Cerebellar nuclear complex (tissue), 1 donor: ENCODE measurements at places on chromosomes 4 and X.

DNA sequence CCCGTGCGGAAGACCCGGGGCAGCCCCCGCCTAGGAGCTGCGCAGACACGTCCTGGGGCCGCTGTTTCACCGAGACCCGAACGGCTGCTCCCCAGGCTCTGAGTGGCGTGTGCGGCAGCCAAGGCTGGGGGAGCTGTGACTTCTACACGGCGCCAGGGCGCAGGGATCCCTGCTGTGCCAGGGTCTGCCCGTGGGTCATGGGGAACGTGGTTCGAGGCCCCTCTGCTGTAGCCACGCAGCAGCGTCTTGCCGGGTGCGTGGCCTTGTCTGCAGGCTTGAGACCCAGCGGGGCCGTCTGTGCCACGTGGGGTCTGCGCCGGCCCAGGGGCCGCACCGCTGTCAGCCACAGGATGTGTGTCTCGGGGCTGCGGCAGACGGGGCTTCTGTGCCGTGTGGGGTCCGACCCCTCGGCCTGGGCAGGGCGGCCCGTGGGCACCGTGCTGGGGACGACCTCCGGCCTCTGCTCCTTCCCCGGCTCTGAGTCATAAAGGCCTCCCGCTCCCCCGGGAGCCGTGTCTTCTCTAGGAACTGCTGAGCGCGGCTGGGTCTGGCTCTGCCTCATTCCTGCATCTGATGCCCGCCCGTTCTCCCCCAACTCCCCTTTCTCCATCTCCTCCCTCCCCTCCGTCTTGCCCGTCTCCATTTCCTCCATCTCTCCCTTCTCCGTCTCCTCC, 12.7 kb upstream of the GTPBP6 start:
- DNase-seq, result no peak

DNA sequence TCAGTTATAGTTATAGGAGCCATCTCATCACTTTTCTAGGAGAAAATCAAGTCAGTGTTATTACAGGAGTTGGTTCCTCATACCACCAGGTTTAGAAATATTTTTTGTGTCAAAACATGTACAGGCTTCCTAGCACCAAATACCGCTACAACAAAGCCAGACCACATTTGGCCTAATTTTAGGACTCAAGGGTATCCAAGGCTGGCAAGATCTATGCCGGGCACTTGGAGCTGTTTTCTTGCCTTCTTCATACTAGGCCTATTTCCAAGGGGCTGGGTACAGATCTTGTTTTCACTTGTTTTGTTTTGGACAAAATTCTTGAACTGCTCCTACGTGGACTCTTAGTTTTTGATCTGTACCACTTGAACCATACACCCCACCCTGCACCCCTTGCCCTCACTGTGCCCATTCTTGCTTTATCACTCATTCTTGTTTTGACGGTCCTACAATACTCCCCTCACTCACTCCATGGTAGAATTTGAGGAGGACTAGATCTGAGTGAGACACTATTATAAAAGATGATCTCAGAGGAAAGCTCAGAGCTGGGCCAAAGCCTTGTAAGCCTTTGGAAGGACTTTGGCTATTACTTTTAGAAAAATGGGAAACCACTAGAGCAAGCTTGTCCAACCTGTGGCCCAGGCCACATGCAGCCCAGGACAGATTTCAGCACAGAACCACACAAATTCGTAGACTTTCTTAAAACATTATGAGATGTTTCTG, 17.7 kb upstream of the TMEM144 start:
- DNase-seq, result no peak

DNA sequence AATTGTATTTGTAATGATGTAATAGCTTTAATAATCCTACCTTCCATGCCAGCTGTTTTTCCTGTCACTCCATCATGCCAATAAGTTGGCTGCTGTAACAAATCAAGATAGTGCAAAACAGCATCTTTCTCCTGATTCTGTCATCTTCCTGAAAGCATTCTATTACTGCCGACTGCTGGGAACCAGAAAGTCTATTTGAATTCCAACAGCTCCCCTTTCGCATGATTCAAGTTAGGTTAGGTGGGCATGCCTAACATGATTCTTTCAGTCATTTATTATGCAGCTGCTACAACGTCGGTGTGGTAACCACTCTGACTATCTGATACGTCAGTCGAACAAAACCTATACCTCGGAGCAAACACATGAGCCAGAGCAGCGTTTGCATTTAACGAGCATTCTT, 127.9 kb upstream of the DMD start:
- DNase-seq, result no peak

DNA sequence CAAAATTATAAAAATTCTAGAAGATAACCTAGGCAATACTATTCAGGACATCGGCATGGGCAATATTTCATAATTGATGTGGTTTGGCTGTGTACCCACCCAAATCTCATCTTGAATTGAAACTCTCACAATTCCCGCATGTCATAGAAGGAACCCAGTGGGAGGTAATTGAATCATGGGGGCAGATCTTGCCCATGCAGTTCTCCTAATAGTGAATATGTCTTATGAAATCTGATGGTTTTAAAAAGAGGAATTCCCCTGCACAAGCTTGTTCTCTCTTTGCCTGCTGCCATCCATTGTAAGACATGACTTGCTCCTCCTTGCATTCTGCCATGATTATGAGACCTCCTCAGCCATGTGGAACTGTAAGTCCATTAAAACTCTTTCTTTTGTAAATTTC, 77.7 kb downstream of the DDX60 start:
- no peak for DNase-seq

DNA sequence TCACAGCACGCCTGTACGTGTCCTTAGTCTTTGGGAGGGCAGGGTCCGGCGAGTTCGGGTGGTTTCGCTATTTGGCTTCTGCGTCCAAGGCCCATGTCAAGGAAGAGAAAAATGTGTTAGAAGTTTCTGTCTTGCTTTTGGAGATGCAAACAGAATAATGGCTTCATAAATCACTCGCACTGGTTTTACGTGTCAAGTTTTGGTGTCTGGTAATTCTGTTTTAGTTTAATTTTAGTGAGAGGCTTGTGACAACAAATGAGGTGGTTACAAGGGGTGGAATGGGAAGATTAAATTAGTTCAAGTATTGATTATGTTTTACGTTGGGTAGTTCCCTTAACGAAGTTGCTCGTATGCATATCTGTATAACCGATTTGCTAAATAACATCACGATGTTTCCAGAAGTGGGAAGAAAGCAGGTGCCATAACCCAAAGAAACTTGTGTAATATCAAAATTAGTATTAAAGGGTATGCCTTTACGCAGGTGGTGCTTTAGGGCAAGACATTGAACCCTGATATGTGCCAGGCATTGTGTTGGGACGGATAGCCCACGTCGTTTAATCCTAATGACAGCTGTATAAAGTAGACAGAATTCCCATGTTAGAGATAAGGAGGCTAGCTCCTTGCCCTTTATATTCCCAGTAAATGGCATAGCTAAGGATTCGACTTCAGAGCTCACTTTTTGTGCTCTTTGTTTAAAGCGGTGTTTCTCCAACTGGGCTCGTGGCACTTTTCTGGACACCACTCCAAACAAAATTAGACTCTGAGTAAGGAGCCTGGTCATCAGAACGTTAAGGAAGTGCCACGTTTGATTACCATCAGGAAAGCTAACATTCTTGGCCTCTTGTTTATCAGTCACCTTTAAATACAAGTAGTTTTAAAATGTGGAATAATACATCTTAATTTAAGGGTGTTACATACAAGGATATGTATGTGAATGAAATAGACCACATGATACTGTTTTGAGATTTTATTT, 843 bp downstream of the RPL34 start:
- DNase-seq, result no peak

DNA sequence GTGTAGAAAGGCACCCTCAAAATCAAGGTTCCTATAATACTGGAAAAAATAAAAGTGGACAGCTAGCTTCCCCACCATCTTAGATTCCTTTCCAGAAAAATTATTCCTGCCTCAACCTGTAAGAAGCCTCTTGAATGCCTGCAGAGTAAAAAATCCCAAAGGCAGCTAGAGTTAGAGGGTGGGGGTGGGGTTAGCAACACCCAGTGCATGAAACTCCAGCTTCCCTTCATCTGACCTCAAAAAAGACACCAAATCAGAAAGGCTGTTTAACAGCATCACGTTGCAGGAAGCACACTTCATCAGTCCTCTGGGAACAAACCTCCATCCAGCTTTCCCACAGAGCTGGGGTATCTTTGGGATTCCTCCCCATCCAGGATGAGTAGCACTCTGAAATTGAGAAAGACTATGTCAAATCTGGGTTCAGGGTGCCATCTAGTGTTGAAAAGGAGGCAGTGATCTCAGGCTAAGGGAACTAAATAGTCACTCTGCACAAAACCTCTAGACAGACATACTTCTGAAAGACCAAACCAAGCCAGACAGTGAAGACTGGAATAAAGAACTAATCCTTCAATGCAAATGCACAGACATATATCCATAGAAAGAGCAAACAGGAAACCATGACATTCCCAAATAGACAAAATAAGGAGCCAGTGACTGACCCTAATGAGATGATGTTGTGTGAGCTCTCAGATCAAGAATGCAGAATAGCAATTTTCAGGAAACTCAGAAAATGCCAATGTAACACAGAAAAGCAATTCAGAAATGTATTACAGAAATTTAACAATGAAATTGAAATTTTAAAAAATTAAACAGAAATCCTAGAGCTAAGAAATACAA, 97.9 kb downstream of the ARHGEF9 start:
- DNase-seq, result no peak

DNA sequence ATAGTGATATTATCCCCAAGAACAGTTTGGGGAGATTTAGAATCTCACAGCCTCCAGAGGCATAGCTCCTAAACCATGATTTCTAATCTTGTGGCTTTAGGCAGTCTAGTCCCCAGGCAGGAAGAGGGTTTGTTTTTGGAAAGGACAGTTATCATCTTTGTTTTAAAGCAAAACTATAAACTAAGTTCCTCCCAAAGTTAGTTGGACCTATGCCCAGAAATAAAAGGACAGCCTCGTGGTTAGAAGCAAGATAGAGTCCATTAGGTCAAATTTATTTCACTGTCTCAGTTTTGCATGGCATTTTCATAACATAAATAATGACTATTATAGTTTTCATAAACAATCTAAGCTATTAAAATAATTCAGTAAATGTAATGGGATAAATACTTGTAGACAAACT, 120.5 kb downstream of the MAGEC2 start:
- DNase-seq, result no peak

- DNase-seq, result no peak
These were observed 25.2 kb upstream of the SLC25A6 start for GRCh38 chrX:1416965-1417760.

DNA sequence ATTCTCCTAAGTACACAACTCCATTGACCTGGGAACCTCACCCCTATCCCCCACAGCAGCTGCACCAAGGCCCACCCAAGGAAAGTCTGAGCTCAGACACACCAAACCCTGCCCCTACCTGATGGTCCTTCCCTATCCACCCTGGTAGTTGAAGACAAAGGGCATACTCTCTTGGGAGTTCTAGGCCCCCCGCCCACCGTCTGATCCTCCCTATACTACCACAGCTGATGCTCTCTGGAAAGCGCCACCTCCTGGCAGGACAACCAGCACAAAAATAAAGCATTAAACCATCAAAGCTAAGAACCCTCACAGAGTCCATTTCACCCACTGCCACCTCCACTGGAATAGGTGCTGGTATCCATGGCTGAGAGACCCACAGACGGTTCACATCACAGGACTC, 83.6 kb downstream of the ANAPC10 start:
- no peak for DNase-seq

- DNase-seq, result no peak
These were observed 192.1 kb downstream of the ADAMTS3 start for GRCh38 chr4:72376901-72377300.

- no peak for DNase-seq
These were observed 4.5 kb downstream of the G6PD start for GRCh38 chrX:154541896-154542722.

DNA sequence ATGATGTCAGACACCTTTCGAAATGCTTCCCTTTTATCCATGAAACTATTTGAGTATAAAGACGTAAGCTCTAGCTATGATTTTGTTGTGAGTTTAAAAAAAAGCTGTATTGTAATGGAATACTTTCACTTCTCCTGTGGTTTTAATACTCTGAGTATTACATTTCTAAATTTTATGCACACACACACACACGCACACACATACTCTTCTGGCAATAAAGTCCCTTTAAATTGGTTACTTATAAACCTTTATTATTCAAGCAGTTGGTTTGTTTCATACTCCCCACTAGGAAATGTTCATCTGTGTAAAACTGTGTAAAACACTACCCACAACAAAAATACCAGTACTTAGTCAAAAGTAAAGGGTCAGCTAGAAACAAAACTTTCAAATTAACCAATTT, 18.2 kb downstream of the VAMP7 start:
- no peak for DNase-seq

DNA sequence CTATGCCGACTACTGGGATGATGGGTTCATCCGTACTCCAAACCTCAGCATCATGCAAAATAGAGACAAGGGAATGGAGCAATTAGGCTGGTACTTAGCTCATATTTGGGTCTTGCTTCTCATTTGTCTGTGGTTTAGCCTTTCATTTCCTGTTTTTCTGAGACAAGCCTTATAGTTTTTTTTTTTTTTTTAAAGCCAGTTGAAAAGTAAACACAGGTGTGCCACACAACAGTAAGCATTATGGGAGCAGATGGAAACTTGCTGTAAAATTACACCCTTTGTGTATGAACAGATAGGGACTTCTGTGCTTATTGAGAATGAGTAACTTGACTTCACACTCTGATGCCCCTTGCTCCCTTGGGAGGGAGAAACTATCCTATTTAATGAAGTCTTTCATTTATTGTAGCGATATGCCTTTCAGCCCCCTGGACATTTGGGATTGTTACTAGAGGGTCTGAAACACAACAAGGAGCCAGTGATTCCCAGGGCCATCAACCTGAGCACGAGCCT, 13.7 kb downstream of the RASSF6 start:
- no peak for DNase-seq

GRCh38 chrX:675955-676295, 45.3 kb downstream of the SHOX start:
- no peak for DNase-seq

DNA sequence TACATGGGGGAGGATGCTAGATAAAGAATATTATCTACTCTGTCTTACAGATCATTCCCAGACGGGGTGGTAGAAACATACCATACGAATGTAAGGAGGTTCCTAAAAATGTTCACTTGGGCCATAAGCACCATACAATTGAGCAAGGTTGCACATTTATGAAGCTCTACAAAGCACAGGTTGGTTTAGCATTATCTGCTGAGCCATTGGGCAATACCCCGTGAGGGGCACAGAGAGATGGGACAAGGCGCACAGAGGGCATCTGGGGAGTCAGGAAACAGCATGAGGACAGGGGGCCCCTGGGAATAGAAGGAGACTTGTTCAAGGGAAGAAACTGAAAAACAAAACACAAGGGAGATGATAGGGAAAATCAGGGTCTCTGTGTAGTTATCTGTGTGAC, 305.3 kb downstream of the TRIML1 start:
- DNase-seq, result no peak
